Smooth muscle cell of the umbilical artery (primary cell): ENCODE measurements at places on chromosomes 4 and X. TPM values are rescaled to one million over a fixed set of nuclear protein-coding genes. Genes with fewer than 3 reads are reported as not detected.

DDIT4L gene
- total RNA-seq = 2.6 and 2.7 TPM in 2 replicates

GPR173 gene
- 2.4 and 8.4 TPM in 2 replicates for total RNA-seq

ARR3 gene
- total RNA-seq = not detected in 2 replicates

HEPH gene
- total RNA-seq = 1.5 and 109 TPM in 2 replicates
